ENCODE measurements at places on chromosomes 3 and 15.

- no peak for DNase-seq
Measured at GRCh38 chr3:48256557-48256956, 15.7 kb downstream of the ZNF589 start.

DNA sequence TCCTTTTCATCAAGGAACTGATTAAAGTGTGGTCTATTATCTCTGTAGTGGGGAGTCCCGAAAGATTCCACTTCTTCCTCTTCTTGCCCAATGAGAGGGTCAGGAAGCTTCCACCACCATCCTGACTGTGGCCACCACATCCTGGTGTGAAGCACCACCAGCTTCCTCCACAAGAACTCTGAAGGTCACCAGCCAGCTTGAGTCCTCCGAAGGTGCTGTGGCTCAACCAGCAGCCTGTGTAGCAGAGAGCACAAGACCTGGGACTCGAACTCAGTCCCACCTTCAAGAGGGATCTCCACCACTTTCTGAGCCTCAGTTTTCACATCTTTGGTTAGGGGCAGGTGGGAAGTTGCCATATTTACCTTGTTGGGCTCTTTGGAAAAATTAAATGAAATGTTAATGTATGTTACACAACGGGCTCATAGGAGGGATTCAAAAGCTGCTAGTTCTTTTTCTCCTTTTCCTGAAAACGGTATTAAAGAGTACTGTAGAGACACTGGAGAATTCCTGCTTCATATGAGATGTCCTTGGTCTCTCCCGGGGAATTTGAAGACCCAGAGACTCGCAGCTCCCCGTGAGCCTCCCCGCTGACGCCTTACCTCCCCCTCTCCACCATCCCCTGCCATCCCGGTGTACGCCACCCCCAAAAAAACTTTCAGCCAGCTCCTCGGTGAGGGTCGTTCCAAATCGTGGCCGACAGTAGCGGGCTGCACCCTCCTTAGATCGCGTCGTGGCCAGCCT is 816 bp upstream of the ACAN start:
- DNase-seq = no peak

- DNase-seq = peak; percentile 33
Measured at GRCh38 chr3:117036259-117036799, 326.8 kb downstream of the TUSC7 start.

GRCh38 chr3:124592658-124593441 is 137.4 kb upstream of the UMPS start:
- DNase-seq = no peak

GRCh38 chr3:12638105-12638504 is 25.8 kb downstream of the RAF1 start:
- no peak for DNase-seq

GRCh38 chr15:75655931-75656330 is 8.2 kb downstream of the SNX33 start:
- no peak for DNase-seq

All from hindlimb muscle (tissue), 1 donor.